ENCODE measurements at places on chromosomes 7 and 10. TPM values are rescaled to one million over a fixed set of nuclear protein-coding genes. Genes with fewer than 3 reads are reported as not detected.

Gene PON3
- total RNA-seq, result not detected

Gene KAZALD1
- 1.5 TPM for total RNA-seq

Gene CTNNA3
- 0.71 TPM for total RNA-seq

Gene PVRIG
- total RNA-seq, result 32.1 TPM

Data from naive thymus-derived CD4-positive, alpha-beta T cell (primary cell).